ENCODE measurements at places on chromosomes 2 and 18.

GRCh38 chr2:215753808-215754207 is 259.5 kb downstream of the MREG start:
- no peak for DNase-seq

- DNase-seq: no peak
These were observed 531.0 kb upstream of the SETBP1 start for GRCh38 chr18:44149706-44150105.

DNA sequence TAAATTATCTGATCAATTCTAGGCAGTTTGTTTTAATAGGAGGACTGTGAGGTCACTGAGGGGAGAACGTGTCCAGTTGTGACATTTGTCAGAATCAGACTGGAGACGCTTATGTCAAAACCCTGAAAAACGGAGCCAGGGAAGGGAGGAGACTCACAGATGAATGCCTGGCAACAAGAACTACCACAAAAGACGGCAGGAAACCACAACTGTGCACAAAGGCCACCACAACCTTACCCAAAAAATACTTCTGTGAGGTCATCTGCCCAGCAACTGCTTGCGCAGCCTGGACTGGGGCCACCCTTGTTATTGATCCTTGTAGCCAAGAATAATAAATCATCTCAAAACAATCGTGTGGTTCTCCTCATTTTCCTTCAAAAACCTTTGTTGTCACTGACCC is 173.0 kb upstream of the ALKAL2 start:
- no peak for DNase-seq

- no peak for DNase-seq
These were observed 261.8 kb upstream of the RAB6C start for GRCh38 chr2:129717560-129718130.
